Breast epithelium (tissue), 4 donors: ENCODE measurements at places on chromosomes 1 and 21. TPM values are rescaled to one million over a fixed set of nuclear protein-coding genes. Genes with fewer than 3 reads are reported as not detected.

The BCL2L15 gene
- 1.6 TPM for total RNA-seq

The FBXO2 gene
- total RNA-seq, result 1.3 TPM

The KRTAP19-5 gene
- not detected for total RNA-seq

The UTS2 gene
- total RNA-seq, result not detected

The PERM1 gene
- 0.33 TPM for total RNA-seq

The HSD3B2 gene
- total RNA-seq, result not detected

The ARHGAP29 gene
- total RNA-seq, result 49.1 TPM

GRCh38 chr1:231186356-231187115 lies 24.7 kb downstream of the TRIM67 start:
- H3K4me3 ChIP-seq, result no peak overlapping the region
- no peak for DNase-seq
- no peaks in the 10 kb centered on the region for H3K4me1 ChIP-seq
- H3K27me3 ChIP-seq, result peaks cover 45% of the 10 kb centered on the region

DNA sequence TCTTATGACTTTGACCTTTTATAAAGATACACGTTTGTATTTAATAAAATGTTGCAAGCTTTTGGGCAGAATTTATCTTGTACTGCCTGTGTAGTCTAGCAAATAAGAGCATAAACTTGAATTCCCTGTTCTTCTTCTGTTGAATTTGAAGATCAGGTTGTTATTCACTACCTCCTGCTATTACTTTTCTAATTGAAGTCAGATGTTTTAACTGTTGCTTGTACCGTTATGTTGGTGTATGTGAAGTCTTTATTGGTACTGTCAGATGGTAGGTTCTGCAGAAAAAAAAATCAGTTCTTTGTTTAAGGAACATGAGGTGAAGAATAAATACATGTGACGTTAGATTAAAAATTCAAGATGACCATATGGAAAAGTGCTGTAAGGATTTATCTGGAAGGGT lies 69.1 kb downstream of the DYRK1A start:
- DNase-seq, result no peak
- H3K36me3 ChIP-seq, result no peaks in the 10 kb centered on the region
- H3K27me3 ChIP-seq, result no peaks in the 10 kb centered on the region
- H3K4me3 ChIP-seq, result no peak overlapping the region

DNA sequence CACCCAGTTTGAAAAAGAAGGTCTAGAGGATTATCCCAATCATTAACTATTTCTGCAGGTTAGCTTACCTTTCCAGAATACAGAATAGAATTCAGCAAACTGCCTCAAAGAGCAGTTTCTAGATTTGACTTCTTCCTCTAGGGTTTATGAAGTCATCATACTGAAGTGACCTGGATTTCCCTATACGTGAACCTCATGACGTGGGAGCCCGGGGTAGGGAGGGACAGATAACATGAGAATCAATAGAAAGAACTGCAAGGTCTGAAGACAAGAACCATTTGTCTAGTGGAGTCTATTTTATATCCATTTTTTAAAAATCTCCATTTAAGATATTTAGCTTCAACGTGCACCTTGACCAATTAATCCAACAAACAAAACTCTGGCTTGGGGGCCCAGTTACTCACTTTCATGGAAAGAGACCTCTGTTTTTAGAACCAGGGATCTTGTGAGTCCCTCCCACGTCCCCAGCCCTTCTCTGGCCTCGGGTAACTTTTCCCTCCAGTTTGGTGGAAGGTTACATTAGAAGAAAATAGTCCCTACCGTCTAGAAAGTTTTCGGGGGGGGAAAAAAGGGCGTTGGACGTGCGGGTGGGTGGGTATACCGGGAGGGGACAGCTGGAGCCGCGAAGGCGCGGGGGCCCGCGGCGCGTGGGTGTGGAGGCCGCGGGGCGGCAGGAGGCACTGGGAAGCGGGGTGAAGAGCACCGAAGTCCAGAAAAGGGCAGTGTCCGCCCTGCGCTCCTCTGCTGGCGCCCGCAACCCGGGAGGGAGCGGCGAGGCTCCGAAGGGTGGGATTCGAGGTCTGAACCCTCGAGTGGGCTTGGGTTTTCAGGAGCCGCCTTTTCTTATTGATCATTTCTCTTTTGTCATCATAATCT lies 13.8 kb upstream of the POGZ start:
- H3K4me1 ChIP-seq, result no peaks in the 10 kb centered on the region
- no peak for DNase-seq
- no peaks in the 10 kb centered on the region for H3K27me3 ChIP-seq
- H3K36me3 ChIP-seq, result no peaks in the 10 kb centered on the region
- H3K4me3 ChIP-seq, result peak overlapping the region; percentile 60

GRCh38 chr1:201142849-201143725 lies 11.2 kb downstream of the TMEM9 start:
- no peak for DNase-seq
- no peak overlapping the region for H3K27ac ChIP-seq
- peaks cover 4% of the 10 kb centered on the region for H3K36me3 ChIP-seq
- no peaks in the 10 kb centered on the region for H3K4me1 ChIP-seq
- H3K27me3 ChIP-seq, result no peaks in the 10 kb centered on the region

DNA sequence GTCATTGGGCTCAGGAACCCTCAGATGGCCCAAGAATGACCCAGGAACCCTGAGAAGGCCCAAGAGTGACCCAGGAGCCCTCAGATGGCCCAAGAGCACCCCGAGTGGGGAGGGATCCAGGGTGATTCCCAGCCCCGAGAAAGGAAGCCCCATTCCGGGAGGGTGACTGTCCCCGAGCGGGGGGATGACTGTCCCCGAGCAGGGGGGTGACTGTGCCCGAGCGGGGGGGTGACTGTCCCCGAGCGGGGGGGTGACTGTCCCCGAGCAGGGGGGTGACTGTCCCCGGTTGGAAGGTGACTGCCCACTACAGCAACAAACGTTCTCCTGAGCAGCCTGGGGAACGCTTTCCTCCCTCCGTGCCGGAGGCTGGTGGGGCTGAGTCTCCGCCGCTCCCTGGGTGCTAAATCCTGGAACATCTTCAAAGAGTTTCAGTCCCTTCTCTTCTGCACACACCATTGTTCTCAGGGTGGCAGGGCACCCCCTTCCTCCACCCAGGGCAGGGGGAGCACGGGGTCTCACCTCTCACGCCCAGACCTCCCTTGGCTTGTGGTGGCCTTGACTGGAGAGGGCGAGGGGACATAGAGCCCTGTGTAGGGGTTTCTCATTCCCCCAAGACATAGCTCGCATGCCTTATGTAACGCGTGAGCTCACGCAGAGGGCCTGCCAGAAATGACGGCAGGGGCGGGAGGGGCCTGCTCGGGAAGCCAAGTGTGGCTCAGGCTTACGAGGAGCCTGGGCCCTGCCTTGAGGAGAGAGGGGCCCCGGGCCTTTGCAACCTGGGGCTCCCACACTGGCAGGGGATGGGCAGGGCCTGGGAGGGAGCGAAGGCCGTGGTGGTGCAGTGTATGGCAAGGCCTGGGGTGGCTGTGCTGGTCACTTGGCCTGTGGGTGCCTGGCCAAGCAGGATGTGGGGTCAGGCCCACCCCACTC lies 14.3 kb upstream of the SKI start:
- H3K27me3 ChIP-seq, result no peaks in the 10 kb centered on the region
- DNase-seq, result peak; percentile 84
- H3K4me1 ChIP-seq, result peaks cover 18% of the 10 kb centered on the region
- H3K27ac ChIP-seq, result peak overlapping the region; percentile 94
